Endothelial cell (in vitro differentiated cells): ENCODE measurements at places on chromosomes 13 and 19.

DNA sequence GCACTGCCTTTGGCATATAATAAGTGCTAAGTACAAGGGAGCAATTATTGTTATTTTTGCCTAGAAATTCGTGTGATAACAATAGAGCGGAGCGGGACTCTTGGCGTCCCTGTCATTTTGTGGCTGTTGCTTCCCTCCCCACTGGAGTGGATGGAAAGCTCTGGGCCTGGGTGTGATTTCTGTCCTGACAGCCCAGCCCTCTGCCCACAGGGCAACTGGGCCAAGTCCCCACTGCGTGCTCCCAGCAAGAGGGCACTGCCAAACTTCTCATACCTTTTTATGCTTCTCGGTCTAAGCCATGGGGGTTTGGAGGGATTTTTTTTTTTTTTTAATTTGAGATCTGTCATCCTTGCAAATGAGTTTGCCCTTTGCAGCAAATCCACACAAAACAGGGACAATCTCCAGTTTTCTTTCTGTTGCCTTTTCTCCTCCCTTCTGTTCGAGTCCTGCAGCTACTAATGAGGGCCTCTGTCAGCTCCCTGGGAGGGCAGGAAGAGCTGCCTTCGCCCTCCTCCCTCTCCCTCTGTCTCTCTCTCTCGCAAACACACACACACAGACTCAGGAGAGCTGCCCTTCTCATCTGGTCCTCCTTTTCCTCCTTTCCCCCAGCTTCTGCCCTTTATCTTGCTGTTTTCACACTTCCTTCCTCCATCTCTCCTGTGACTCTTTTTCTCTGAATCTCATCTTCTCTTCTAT is 103.9 kb downstream of the DNAJC15 start:
- no peak for DNase-seq

DNA sequence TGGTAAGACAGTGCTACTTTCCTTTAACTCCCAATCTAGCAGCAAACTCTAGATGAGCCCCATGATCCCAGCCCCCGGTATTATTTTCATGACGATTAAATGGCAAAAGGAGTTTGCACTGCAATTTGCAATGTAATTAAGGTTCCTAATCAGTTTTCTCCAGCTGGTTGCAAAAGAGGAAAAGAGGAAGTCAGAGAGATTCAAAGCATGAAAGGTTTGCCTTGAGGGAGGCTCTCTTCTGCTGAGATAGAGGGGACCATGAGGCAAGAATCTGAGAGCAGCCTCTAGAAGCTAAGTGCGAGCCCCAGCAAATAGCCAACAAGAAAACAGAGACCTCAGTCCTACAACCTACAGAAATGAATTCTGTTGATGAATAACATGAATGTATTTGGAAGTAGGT is 527.1 kb downstream of the UQCRFS1 start:
- no peak for DNase-seq

- DNase-seq, result no peak
These were observed 38.2 kb upstream of the CEACAM21 start for GRCh38 chr19:41537789-41538188.

DNA sequence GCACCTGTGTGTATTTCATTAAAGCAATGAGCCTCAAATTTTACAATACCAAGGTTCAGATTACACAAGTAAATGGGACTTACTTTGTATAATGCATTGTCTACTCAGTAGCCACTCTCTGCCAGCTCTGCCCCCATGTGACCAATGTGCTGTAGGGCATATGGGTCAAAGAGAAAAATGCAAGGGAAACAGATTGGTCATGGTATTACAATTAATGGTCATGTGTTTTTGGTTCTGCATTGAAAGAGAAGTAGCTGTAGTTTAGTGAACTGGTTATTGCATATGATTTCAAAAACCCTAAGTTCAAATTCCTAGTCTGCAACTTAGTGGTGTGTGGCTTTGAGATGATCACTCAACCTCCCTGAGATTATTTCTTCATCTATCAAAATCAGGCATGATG is 545.4 kb downstream of the SUCLA2 start:
- DNase-seq, result no peak

- peak; percentile 79 for DNase-seq
These were observed 888 bp downstream of the NOTCH3 start for GRCh38 chr19:15199661-15200552.

DNA sequence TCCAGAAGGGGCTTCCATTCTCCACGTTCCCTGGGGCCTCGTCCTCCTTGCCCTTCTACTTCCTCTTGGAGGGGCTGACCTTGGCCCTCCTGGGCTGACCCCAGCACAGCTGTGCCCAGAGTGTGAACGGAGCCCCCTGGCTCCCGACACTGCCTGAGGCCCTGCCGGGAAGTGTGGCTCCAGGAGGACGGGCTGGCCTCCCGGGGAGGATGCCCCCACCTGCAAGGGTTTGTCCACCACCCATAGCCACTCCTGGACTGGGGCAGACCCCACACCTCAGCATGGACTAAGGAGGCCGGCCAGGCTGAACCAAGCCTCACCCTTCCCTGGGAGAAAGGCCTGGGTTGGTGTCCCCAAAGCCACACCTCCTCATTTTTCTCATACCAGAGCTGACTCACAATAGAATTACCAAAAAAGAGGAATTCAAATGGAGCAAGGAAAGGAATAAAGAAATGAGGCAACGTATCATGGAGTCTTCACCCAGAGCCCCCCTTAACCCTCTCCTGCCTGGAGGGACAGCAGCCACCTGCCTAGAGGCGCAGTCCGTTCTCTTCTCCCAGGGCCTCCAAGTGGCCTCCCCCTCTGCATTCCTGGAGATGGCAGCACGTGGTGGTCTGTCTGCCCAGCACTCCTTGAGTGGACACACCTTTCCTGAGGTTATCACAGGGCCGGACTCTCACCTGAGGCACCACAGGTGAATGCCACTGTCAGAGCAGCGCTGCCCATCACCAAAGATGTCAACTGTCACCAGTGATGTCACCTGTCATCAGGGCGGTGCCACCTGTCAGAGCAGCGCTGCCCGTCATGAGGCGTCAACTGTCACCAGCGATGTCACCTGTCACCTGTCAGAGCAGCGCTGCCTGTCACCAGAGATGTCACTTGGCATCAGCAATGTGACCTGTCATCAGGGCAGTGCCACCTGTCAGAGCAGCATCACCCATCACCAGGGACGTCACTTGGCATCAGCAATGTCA is 3.1 kb upstream of the C13orf46 start:
- no peak for DNase-seq

DNA sequence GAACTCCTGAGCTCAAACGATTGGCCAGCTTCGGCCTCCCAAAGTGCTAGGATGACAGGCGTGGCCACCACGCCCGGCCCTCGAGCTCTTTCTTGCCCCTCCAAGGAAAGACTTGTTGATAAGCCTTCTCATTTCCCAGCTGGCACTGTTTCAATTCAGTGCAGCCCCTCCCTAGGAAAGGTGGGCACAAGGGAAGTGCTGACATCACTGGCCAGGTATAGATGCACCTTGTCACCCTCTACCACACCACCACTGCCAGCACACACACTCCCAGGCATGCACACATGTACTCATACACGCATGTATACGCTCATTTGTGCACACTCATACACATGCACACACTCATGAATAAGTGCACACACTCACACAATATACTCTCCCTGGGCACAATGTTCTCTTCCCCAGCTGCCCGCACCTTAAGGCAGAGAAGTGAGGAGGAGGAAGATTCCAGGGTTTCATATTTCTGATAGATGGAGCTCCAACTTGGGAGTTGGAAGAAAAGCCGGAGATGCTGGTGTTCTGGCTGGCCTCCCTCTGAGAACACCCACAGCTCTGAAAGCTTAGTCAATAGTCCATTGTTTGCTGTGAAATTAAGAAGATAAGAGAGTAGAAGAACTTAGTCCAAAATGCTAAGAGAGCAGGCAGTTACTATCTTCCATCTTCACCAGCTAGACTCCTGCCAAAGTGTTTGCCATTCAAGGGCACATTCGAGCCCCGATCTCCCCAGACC is 196.7 kb downstream of the FOXO1 start:
- no peak for DNase-seq

DNA sequence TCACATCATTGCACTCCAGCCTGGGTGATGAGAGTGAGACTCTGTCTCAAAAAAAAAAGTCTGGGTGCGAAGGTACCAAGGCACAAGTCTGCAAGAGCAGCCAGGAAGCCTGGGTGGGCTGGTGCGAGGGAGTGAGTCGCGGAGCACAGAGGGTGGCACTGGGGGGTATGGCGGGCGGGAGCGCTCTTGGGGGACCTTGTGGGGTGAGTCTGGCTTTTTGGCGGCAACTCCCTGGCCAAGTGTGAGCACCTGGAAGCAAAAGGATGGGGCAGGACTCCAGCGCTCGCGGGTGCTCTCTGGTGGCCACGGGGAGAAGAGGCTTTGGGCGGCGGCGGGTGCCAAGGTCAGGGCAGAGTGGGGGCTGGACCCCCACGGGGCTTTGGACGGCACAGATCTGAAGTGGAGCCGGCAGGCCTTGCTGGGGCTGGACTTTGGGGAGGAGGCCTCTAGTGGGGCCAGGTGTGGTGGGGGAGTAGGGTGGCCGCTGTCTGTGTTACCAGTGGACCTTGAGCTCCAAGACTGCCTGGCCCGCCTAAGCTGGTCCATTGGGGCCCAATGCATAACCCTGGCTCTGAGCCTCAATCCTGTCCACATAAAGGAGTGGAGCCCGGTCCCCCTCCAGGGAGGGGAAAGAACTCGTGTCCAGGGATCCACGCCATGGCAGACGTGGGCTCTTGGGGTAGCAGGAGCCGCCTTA is 1.6 kb downstream of the P2RY11 start:
- DNase-seq, result peak; percentile 65

DNA sequence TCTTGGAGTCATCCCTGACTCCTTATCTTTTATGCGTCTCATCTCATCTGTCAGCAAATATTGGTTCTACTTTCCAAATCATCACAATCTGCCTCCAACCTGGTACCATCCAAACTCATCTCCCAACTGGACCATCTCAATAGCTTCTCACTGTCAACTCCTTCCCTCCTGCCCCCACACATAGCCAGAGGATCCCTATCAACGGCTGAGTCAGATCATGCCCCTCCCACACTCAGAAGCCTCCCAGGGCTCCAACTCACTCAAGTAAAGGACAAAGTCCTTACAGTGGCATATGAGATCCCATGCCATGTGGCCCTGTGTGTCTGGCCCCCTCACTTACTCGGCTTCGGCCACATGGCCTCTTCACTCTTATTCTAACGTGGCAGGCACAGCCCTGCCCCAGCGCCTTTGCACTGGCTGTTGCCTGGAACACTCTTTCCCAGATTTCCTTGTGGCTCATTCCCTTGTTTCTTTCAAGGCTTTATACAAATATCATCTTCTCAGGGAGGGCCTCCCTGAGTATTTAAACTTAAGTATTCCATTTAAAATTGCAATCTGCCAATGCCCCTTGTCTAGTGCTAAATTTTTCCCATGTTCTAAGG is 4.3 kb downstream of the SPRED3 start:
- DNase-seq, result no peak

GRCh38 chr19:18900700-18901481 is 4.9 kb upstream of the CERS1 start:
- DNase-seq, result no peak

GRCh38 chr13:112601371-112601770 is 13.4 kb upstream of the TUBGCP3 start:
- no peak for DNase-seq

DNA sequence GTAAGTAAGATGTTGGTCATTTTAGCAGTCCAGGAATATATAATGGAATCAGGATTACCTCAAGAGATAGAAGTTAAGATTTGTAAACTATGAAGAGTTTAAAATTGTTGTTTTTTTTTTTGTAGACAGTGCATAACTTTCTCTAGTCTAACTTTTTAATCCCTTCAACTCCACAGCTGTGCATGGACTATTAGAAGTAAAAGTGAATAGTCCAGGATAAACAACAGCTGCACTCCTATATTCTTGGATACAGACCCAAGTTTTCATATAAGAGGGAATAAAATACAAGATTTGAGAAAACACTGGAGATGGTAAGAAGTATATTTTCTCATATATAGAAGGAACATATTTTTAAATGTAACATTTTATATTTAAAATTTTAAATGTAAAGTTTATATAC is 1509.9 kb downstream of the SLITRK5 start:
- no peak for DNase-seq

DNA sequence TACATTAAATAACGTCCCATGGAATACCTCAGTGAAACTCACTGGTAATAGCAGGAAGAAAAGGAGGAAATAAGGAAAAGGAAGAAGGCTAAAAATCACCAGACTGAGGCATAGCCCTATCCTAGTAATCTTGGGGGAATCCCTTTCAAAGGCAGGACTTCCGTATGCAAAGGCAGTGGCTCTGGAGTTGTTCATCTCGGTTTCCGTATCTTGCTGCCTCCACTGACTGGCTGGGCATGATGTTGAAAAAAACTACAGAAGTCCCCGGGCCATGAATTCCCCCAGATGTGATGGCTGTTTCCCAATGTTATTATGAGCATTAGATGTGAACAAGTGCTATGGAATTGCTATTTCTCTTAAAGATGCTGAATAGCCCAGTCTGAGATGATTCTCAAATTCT is 5.5 kb downstream of the FPR2 start:
- no peak for DNase-seq

- no peak for DNase-seq
These were observed 115.4 kb upstream of the USP29 start for GRCh38 chr19:57004418-57004817.

GRCh38 chr13:48892053-48892687 is 83.5 kb upstream of the FNDC3A start:
- DNase-seq, result no peak

DNA sequence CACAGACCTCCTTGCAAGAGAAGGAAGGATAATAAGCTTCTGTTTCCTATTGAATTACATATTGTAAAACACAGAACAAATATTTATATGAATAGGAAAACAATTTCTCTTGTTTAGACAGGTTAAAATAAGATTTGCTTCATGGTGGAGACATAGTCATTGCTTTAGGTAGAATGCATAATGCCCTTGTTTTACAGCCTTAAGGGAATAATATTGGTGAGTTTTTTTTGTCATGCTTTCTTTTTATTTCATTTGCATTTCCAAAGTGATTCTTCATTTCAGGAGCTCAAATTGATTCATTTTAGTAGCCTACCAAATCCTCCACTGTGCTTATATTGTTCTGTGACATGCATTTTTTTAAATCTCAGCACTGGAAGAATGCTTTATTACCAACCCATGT is 690.7 kb downstream of the OLFM4 start:
- no peak for DNase-seq

DNA sequence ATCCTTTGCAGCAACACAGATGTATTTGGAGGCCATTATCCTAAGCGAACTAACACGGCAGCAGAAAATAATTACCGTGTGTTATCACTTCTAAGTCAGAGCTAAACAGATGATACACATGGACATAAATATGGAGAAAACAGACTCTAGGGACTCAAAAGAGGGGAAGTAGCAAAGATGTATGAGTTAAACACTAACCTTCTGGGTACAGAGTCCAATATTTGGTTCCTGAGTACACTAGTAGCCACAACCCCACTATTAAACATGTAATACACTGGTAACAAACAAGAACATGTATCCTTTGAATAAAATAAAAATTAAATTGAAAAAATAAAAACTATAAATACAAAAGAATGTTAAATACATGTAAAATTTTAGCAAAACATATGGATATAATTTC is 118.0 kb upstream of the SLITRK5 start:
- no peak for DNase-seq
